ENCODE measurements at places on chromosomes 2 and 18. TPM values are rescaled to one million over a fixed set of nuclear protein-coding genes. Genes with fewer than 3 reads are reported as not detected.

The CYTIP gene
- 5.6 TPM for total RNA-seq

GRCh38 chr2:148642891-148643416 lies 1.6 kb upstream of the EPC2 start:
- DNase-seq = no peak
- H3K36me3 ChIP-seq = no peaks in the 10 kb centered on the region
- H3K27ac ChIP-seq = no peak overlapping the region
- peaks cover 26% of the 10 kb centered on the region for H3K4me1 ChIP-seq

- H3K27ac ChIP-seq = no peak overlapping the region
- DNase-seq = no peak
- no peak overlapping the region for H3K4me3 ChIP-seq
Measured at GRCh38 chr2:172261292-172261691, 158.6 kb upstream of the DLX2 start.

DNA sequence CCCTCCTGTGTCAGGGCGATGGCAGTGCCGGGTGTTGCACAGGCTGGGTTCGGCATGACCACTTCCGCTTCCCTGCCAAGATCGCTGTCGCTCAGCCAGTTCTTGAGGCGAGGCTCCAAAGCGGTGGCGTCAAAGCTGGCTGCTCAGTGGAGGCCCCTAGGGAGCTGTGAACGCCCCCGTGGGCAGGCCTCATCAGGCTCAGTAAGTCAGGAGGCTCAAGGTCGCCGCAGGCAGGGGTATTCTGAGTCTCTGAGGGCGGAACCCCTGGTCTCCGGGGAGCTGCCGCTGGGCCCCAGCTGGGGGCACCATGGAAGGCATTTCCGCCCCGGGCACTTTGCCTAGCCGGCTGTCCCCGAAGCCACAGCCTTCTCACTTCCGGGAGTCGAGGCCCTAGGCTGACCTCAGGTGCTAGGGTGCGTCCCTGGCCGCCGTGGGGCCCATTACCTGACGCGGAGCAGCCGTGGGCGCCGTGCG lies 210.4 kb downstream of the SOCS6 start:
- H3K27ac ChIP-seq = no peak overlapping the region
- no peak overlapping the region for H3K4me3 ChIP-seq
- H3K4me1 ChIP-seq = no peaks in the 10 kb centered on the region
- DNase-seq = no peak

- no peak overlapping the region for H3K4me3 ChIP-seq
- H3K4me1 ChIP-seq = no peaks in the 10 kb centered on the region
- H3K27me3 ChIP-seq = no peaks in the 10 kb centered on the region
Measured at GRCh38 chr2:6164986-6165747, 473.0 kb downstream of the SOX11 start.

- H3K4me3 ChIP-seq = no peak overlapping the region
- H3K27ac ChIP-seq = no peak overlapping the region
- H3K4me1 ChIP-seq = no peaks in the 10 kb centered on the region
- DNase-seq = no peak
- H3K27me3 ChIP-seq = no peaks in the 10 kb centered on the region
- no peaks in the 10 kb centered on the region for H3K36me3 ChIP-seq
Measured at GRCh38 chr2:28828382-28828781, 17.7 kb downstream of the SPDYA start.

GRCh38 chr2:8877894-8878293 lies 40.5 kb upstream of the KIDINS220 start:
- no peak overlapping the region for H3K4me3 ChIP-seq
- no peaks in the 10 kb centered on the region for H3K27me3 ChIP-seq
- H3K36me3 ChIP-seq = no peaks in the 10 kb centered on the region
- no peak for DNase-seq

- no peak overlapping the region for H3K27ac ChIP-seq
- H3K27me3 ChIP-seq = no peaks in the 10 kb centered on the region
- no peak overlapping the region for H3K4me3 ChIP-seq
- no peak for DNase-seq
- no peaks in the 10 kb centered on the region for H3K4me1 ChIP-seq
Measured at GRCh38 chr2:21812766-21813165, 689.0 kb downstream of the TDRD15 start.
